Stimulated activated CD8-positive, alpha-beta memory T cell treated with anti-CD3 and anti-CD28 coated beads, Interleukin-12 subunit alpha, Interleukin-12 subunit beta, amount 100 ng/mL, for 4 hours (primary cell): ENCODE measurements at places on chromosomes 2 and 18.

DNA sequence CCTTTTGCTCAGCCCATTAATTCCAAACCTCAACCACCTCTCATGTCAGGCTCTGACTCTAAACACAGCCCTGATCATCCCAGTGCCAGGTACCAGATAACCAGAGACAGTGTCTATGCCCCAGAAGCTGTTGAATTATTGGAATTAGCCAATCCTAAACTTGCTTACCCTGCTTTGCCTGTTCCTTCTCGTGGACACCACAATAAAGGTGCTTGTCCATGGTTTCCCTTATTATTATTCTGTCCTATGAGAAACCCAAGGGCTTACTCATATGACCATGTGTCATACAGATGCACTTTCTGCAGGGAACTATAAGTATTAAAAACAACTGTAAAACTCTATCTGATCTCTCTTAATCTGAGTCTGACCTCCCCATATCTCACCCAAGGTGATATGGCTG is 2193.8 kb upstream of the PIK3C3 start:
- no peak for DNase-seq

- DNase-seq, result no peak
These were observed 164.5 kb upstream of the SIX3 start for GRCh38 chr2:44777036-44777435.

DNA sequence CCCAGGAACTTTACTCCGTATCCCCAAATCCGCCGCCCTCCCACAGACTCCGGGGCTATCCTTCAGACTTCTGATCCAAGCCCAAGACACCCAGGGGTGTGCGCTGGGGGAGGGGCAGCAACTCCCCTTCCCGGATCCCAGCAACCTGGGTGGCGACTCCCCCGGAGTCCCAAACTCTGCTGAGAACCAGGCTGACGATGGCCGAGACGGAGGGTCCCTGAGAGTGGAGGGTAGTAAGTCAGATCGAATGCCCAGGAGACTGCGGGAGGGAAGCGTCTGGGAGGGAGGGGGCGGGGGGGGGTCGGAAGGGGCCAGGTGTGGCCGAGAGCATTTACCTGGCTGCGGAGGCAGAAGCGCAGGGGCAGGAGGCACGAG is 7.0 kb upstream of the TNS1 start:
- DNase-seq, result no peak

GRCh38 chr2:104853534-104854497 is at the start of gene POU3F3:
TSS of gene POU3F3 (plus strand) at chr2:104854115. CDS start at chr2:104855511, 1,396 bp downstream.
- no peak for DNase-seq

DNA sequence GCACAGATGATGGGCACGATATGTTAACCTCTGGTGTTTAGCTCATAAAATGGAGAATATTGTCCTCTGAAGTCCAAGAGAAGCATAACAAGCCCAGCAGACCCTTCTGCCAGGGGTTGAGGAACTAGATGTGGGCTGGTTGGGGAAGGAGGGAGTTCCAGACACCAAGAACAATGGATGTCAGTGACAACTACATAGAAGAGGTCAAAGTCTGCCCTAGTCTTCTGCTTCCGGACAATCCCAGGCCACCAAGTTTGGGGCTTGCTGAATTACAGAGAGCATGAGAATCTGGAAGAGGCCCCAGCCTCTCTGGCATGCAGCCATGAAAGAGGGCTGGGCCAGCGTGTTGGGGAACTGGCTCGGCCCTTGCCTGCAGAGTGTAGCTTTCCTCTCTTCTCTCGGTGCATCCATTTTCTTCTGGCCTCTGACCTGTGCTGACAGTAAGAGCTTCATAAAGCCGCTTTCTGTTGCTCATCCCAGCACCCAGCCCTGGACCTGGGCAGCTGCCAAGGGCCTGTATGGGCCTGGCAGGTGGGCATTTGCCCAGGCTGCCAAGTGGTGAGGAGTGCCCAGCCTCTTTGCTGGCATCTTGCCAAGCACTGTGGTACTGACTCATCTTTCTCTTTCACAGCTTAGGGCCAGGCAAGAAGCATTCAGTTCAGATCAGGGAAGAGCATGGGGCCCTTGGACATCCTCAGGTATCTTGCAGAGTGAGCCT is 14.6 kb upstream of the LAPTM4A start:
- DNase-seq, result no peak

DNA sequence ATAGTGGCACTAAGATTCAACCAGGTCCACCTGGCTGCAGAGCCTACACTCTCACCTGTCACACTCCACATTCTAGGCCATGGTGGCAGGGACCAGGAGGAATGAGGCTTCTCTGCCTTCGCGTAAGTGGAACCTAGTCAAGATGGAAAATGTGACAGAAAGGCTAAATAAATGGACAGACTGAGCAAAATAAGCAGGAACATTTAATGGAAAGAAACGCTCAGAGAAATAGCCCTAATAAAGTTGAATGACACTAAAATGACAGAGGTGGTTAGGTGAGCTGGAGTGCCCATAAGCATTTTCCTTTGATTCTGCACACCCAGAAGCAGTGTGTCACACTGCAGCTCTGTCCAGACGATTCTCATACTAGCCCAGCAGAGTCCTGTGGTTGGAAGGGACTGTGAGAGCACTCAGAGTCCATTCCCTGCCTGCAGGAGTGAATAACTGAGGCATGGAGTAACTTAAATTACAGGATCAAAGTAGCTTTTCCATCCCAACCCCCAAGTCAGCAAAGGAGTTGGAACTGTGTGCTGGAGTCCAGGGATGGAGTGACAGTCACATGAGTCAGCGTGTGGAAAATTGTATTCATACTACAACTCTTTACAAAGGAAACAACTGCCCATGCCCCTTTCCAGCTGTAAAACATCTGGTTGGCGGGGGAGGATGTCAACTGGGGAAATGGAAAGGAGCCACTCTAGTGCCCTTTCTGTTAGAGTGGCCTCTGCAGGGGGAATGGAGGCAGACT is 105.4 kb upstream of the LGALSL start:
- no peak for DNase-seq

DNA sequence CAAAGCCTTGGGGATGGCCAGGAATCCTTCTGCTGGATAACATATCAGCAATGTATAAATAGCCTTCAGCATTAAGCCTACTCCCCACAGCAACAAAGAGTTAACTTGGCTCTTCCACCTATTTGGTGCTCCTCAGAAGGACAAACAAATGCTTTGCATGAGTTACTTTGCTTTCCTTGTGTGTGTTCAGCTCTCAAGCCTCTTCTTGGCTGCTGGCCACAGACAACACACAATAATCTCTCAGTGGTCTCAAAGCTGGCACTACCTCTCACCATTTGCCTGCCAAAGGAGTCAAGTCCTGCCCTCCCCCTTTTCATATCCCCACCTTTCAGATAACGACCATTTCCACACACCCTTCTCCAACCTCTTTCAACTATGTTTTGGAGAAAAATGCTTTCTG is 17.5 kb downstream of the FTCDNL1 start:
- DNase-seq, result no peak

DNA sequence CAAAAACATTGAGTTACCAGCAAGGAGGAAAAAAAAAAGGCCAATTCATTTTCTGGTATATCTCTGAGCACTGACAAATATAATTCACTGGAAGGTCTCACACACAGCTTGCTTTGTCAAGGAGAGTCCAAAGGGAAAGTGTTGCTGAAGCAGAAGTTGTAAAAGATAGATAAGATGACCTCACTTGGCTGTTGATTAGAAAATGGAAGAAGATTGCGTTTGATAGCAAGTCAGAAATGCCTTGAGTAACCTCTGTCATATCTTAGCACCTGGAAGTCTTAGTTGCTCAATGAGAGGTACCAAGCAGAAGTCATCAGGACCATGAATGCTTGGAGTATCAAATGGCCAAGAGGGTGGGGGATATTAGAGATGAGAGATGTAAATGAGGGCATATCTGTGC is 105.2 kb downstream of the FSHR start:
- DNase-seq, result no peak

DNA sequence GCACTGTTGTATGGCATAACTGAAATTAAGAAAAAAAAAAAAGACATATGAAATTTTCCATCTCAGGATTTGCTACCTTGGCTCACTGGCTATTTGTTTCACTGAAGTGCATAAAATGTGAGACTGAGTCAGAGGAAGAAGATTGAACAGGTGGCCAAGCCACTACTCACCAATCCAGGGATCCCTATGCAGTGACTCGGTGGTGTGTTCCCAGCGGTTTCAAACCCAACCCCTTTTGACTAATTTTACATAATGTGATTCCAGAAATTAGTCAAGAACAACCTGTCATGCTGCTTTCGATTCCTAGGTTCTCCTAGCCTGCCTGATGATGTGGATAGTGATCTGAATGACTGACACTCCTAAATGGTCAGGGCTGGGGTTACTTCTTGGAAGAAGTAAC is 77.3 kb downstream of the KLHL14 start:
- DNase-seq, result no peak

DNA sequence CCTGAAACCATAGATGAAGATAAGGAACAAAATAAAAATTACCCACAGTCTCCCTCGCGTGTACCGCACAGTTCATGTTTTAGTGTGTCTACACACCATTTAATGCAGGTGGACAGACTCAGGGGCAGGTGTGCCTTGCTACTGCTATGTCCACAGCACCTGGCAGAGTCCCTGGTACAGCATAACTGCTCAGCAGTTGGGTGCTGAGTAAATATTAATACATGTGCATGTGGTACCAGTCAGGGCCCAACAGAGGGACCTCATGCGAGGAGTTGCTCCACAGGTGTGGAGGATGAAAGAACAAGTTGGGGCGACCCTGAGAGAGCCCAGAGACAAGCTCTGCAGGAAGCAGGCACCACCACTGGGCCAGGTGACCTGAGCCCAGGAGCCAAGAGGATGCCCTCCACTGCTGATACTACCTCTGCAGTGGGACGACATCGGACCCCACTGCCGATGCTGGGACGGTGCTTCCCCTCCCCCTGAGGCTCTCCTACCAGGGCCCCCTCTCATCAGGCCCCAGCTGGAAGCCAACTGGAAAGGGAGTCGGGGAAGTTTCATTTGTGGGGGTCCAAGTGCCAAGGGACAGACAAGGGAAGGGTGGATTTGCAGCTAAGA is 100.8 kb downstream of the NEDD4L start:
- no peak for DNase-seq

DNA sequence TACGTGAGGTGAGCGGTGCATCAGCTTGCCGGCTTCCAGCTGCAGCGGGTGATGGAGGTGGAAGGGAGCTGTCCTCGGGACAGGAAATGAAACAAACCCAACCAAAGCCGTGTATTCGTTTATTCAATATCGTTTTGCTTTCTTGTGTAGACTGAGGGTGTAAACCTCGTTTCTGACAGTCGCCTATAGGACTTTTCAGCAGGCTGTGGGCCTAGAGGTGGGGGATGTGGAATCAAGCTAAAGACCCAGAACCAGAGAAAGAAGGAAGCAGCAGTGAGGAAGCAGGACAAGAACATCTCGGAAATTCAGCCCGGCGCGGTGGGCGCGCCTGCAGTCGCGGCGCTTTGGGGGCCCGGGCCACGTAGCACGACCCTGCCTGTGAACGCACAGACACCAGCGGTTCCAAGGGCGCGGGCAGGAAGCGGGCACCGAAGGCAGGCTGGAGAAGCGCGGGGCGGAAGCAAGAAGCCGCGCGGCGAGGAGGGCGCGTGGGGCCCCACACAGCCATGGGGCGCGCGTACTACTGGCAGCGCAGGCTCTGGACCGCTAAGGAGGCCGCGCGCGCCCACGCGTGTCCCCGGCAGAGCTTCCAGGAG is 755 bp upstream of the ATP9B start:
- no peak for DNase-seq

- DNase-seq, result no peak
These were observed 56.2 kb downstream of the COBLL1 start for GRCh38 chr2:164785457-164785856.

DNA sequence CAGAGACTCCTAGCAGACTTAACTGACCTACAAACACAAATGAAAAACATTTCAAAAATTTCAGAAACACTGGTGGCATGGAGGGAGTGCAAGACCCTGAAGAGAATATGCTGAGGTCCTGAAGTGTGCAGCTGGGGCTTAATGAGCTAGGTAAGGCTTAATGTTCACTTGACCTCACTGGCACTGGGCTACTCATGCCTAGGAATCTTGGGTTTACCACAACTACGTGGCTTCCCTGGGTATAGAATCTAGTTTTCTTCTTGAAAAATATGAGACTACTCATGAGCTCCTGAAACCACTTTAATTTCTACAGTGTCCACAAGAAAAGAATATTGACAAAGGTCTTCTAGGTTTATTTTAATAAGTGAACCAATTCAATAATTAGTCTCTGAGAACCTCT is 139.8 kb downstream of the HNMT start:
- no peak for DNase-seq

- DNase-seq, result no peak
These were observed 144.3 kb upstream of the BOD1L2 start for GRCh38 chr18:57002627-57003026.

DNA sequence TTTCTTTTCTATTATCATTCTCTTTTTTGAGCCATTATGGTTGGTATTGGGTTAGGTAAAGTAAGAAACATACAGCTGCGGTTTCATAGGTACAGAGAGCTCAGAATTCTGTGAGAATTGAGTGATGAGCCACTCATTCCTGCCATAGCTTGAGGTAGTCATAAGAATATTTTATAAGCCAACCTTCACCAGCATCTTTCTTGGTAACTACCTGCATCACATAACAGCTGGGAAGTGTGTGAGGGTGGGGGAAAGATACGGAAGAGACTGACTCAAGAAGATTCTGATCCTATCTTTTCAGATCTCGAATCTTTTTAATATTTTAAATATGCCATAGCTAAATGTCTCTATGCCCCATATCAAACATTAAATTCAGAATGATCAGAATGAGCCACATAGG is 313.8 kb upstream of the DDX18 start:
- DNase-seq, result no peak
